ENCODE measurements at places on chromosomes 1 and 21.

DNA sequence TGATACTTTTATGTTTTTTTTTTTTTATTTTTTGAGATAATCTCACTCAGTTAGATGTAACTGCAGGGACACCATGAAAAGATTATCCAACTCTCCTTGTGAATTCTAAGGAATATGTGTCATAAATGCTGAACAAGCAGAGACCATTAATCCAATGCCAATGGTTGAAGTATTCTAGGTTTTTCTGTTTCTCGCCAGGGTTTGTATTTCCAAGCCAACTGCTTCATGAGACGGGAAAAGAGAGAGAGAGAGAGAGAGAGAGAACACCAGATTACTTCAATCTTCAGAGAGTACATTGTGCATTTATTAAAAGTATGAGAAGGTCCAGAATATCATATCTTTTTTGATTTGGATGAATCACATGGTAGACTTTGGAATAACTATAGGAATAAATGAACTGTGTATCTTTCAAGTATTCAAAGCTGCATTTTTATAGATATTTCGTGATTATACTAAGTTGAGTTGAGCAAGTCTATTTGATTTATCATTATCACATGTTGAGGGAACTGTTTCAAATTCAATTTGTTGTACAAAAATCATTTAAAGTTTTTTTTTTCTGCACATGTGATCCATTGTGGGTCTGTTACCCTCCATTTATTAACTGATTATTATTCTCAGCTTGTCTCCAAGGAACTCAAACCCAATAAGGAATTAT, 108.4 kb downstream of the PLA2G4A start:
- no peak for DNase-seq

- no peak for DNase-seq
Measured at GRCh38 chr1:175472464-175472863, 270.9 kb downstream of the TNR start.

GRCh38 chr1:28775121-28775942, 36.6 kb upstream of the OPRD1 start:
- peak; percentile 77 for DNase-seq

DNA sequence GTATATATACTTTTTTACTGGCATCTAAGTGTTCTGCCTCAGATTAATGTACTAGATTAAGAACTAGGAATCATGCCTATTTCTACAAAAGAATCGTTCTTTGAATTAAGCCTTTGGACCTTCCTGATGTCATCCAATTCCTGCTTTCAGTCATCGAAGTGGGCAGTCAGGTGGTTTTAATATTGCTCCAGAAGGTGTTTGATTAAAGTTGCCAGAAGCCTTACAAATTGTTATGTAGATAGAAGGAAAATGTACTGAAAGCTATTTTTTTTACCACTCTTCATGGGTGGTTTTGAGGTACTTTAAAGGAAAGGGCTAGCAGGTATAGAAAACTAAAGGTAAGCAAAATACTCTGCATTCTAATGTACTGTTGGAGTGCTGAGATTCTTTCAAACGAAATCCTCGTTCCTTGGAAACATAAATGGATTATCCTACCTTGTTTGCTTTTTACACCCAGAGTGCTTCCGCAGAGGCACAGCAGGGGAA, 716 bp downstream of the CTBS start:
- no peak for DNase-seq

- no peak for DNase-seq
Measured at GRCh38 chr1:64122588-64122987, 80.8 kb upstream of the UBE2U start.

GRCh38 chr1:64683419-64683818, 61.5 kb upstream of the RAVER2 start:
- no peak for DNase-seq

DNA sequence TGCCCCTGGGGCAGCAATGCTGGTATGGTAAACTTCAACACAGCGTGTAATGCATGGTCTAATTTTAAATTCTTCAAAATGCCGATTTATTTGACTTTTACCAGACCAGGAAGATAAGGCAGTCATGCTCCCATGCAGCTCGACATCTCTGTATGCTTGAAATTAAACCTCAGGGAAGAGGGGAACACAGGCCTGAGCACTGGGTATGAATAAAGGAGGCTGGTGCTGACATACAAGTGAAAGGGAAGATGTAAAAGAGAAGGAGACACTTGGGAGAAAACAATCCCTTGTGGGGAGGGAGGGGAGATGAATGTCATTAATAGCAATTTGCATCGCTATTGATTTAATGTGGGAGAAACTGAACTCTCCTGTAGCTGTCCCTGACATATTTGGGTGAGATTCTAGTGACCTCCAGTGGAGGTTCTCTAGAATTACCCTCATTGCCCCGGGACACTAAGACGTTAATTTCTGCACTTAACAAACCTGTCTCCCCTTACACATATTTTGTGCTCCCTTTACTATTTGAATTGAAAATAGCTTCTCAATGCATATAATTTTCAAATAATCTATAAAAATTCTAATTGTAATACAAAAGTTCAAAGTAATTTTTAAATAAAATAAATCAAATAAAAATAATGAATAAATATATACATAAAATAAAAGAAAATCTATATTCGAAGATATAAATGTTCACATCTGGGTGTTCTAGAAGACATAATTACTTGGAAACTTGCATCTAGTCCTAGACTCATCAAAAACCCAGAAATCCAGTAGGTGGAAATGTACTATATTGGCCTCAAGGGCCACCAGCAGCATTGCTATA, 283.1 kb downstream of the LMX1A start:
- DNase-seq, result no peak

DNA sequence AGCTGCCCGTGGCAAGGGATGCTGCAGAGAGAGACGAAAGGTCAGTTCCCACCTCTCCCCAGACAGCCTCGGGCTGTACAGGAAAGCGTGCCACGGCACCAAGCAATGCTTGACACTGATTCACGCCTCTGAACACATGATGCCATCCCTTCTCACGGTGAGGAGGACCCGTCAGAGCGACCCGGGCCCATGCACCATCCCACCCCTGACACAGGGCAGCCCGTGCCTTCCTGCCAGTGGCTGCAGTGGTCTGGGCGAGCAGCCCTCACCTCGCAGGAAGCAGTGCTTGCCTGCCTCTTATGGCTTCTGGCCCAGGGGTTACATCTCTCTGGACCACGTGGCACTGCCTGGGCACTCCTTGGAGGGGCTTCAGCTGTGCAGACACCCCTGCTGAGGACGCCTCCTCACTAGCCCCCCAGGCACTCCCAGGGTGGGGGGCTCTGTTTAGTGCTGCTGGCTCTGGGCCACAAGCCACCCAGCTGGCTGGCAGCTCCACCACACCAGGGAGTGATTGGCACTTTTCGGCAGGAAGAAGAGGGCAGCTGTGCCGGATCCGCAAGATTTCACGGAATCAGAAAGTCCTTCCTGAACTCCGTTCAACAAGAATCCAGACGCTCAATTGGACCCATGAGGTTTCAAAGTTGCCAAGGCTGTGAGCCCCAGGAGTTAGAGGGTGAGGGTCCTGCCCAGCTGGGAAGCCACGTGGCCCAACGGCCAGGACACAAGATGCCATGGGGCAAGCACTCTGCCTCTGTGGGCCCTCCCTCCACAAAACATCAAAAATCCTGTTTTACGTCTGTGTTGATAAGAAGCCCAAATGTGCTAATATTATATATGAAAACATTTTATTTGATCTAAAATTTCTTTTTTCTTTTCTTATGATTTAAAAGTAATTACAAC, 34.8 kb upstream of the SLC19A1 start:
- peak; percentile 7 for DNase-seq

- DNase-seq, result no peak
Measured at GRCh38 chr1:233172201-233172600, 123.3 kb downstream of the PCNX2 start.

GRCh38 chr21:28547766-28548165, 444.9 kb downstream of the LTN1 start:
- DNase-seq, result no peak

GRCh38 chr1:39569034-39569433, 7.6 kb downstream of the PABPC4 start:
- DNase-seq, result no peak

- no peak for DNase-seq
Measured at GRCh38 chr1:227796359-227796915, 19.0 kb upstream of the PRSS38 start.

DNA sequence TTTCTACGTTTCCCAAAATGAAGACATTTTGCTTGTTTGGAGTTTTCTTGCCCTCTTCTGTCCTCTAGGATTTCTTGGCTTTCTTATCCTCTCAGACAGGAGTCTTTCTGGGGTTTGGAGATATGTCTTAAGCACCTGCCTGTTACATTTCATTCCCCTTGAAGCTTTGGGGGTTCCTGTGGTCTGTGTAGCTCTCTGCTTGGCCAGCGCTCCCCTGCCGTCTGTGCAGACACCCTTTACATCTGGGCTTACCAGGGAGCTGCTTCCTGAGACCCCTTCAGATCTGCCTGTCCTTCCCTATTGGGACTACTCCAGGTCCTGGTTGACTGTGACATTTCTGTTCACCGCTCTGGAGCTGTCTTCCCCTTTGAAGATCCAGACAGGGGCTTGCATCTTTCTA, 171.9 kb upstream of the CSF3R start:
- no peak for DNase-seq

GRCh38 chr1:15899266-15899665, 51.8 kb downstream of the SPEN start:
- DNase-seq, result no peak

- no peak for DNase-seq
Measured at GRCh38 chr1:244173769-244174168, 122.7 kb downstream of the ZBTB18 start.

- no peak for DNase-seq
Measured at GRCh38 chr1:167747988-167748387, 26.2 kb downstream of the MPZL1 start.

- DNase-seq, result no peak
Measured at GRCh38 chr1:68268896-68269483, 36.7 kb upstream of the WLS start.

GRCh38 chr1:233957691-233958090, 53.2 kb downstream of the SLC35F3 start:
- DNase-seq, result no peak

DNA sequence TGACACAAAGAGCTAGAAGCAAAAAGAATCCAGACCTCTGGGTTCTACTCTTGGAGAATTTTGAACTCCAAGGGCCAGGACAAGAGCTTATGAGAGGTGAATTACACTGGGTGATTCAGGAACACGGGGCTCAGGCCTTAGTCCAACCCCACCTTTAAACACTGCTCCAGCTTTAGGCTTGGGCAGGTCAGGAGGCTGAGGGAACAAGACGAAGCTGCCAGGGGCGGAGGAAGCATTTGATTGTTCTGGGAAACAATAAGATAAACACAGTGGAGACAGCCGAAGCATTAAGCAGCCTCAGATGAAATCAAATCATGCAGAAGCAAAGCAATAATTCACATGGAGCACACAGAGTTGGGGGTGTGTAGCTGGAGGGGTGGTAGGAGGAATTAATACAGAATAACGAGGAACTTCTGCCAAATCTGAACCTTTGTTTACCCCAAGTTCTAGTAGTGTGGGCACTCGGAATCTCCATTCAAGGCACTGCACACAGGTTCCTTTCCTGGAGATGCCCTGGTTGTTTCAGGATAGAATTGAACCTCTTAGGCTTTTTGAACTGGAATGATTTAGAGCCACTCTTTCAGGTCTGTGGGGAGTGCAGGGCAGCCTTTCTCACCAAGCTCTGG, 93.2 kb downstream of the PLXNA2 start:
- DNase-seq, result no peak

GRCh38 chr1:100325415-100326324, 26.6 kb upstream of the CDC14A start:
- DNase-seq, result no peak

DNA sequence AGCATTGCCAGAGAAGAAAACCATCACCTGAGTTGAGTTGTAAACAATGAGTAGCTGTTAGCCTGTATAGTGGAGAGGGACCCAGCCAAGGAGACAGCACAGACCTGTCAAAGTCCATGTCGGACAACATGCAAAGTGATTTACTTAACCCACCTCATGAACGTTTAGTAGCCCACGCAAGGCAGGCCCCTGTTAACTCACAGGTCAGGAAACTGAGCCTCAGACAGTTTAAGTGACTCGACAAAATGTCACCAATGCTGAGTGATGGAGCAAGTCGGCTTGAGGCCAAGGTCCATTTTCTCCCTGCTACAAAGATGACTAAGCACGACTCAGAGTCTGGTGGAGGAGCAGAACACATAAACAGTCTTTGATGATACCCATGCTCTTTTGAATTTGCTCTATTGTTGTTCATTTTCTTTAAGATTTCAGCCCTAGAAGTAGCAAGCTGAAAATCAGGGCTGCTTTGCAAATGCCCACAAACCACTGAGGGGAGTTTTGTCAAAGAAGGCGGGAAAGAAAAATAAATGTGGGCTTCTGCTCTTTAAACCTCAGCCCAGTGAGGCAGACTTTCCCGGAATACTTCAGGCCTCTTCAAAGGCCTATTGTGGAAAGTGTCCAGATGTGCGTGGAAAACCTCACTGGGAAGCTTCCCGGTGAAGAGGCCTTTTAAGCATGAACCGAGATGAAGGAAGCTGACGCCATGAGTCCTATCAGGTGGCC, 83.8 kb upstream of the HOOK1 start:
- no peak for DNase-seq

DNA sequence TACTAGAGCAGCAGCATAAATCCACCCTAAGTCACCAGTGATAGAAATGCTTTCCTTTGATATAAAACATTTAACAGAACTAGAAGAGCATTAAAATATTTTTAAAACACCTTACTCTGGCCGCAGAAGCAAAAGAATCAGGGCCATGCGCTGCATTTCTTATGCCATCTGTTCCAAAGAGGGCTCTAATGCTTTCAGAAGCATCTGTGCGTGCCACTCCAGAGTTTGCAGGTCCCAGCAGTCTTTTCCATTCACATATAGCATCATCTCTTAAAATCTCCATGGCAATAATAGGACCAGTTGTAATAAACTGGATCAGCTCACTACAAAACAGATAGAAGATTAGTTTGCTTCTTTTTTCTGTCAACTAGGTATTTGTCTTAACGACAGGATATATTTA, 69.2 kb downstream of the NME7 start:
- DNase-seq, result no peak

DNA sequence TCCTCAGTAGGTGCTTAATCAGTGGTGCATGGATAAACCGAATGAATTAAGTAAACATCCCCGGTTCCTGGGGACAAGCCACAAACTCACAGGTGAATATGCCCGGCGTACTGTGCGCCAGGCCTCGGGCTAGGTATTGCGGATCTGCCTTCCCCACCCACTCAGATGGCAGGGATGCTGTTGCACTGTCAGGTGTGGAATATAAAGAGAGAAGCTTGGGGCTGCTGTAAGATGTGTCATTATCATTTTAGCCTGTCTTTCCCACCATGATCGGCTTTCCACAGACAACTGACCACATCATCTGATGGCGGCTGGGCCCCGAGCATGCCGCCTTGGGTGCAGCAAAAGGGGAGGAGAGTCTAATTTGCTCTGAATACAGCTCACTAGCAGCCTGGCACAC, 45.4 kb upstream of the LRP8 start:
- no peak for DNase-seq

DNA sequence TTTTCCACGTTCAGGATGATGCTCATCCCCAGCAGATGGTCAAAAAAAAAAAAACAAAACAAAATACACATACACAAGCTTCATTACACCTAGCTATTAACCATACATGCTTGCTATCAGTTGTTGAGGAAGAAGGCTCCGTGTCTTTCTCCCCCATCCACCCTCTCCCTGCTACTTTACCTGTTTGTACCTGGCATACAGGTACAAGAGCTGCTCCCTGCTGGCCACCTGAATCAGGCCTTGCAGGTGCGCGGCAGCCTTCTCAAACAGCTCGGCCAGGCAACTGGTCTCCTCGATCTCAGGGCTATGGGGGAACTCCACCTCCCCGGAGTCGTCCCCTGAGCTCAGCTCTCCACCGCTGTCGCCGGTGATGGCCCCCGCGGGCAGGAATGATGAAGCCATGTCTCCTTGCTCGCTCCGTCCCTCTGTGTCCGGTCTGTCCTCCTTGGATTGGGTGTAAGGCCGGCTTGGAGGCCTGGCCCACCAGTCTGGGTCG, 464 bp downstream of the ACBD6 start:
- no peak for DNase-seq

GRCh38 chr1:175000697-175001187, 995 bp downstream of the CACYBP start:
- DNase-seq, result no peak

Measured in WTC11 (cell line).